ENCODE measurements at places on chromosomes 3 and 15.
A peak's percentile ranks its signal among the peaks of the same experiment; 100 is the strongest.

DNA sequence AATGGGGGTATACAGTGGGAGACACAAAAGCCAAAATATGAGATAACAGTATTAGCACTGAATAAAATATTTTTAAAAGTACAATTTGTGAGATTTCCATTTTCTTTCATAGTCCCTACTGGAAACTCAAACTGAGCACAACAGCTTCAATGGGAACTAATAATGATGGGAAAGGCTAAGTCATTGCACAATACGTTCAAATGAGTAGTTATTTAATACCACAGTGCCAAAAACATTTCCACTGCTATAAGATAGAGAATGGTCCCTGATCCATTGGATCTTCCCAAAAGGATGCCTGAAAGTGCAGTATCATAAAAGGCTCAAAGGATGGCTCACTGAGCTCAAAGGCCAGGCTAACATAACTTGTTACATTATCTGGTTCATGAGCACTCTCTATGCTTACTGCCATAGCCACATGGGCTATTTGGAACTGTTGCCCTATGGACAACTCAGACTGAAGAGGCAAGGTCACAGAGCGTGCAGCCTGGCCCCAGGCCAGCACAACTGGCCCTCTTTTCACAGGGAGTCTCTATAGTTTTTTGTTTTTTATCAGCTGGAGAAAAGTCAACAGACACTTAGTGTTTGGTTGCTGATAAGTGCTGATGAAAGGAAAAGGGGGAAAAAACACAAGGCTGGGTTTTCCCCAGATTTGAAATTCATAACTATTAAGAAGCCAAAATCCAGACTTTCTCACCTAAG is 54.1 kb upstream of the PPIB start:
- no peak for DNase-seq

- DNase-seq = no peak
Measured at GRCh38 chr3:187717572-187717971, 15.2 kb upstream of the RTP2 start.

- DNase-seq = no peak
Measured at GRCh38 chr15:33190539-33190938, 4.0 kb downstream of the FMN1 start.

GRCh38 chr15:70339571-70340493 is 242.1 kb upstream of the TLE3 start:
- no peak for DNase-seq

DNA sequence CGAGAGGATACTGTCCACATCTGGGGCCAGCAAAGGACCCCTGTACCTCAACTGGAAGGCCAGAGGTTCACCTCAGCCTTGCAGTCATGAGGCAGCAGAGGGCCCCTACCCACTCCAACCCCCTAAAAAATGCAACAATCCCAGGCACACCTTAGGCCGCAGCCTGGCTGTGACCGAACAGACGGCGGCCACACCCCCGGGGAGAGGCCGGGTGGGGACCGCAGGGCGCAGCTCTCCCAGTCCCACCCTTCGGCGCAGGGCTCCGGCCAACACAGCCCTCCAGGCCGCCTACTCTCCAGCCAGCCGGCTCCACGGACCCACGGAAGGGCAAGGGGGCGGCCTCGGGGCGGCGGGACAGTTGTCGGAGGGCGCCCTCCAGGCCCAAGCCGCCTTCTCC is 457 bp upstream of the DNAJA4 start:
- DNase-seq = no peak

DNA sequence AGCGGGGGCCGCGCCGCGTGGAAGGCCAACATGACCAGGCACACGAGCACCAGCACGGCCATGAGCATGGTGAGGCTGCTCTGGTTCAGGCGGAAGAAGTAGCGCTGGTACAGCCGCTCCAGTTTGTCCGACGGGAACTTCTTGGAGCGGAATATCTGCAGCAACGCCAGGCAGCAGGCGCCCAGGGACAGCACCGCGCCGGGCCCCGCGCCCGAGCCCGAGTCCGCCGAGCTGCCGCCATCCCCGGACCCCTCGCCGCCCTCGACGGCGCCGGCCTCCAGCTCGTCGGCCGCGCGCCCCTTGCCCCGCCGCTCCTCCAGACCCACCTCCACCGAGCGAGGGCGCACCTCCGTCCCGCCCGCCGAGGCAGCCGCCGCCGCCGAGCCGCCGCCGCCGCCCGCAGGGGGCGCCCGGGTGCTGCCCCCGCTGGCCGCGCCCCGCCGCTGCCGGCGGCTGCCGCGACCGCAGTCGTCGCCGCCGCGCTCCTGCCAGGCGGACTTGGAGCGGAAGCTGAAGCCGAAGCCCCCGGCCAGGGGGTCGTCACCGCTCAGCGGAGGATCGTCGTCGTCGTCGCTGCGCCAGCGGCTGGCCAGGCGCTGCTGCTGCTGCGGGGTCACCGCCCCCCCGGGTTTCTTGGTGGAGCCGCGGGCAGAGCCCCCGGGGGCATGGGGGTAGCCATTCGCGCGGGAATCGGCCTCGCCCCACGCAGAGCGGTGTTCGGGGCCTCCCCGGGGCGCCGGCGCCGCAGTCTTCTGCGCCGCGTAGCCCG is 957 bp downstream of the ADCY5 start:
- DNase-seq = peak; percentile 26

DNA sequence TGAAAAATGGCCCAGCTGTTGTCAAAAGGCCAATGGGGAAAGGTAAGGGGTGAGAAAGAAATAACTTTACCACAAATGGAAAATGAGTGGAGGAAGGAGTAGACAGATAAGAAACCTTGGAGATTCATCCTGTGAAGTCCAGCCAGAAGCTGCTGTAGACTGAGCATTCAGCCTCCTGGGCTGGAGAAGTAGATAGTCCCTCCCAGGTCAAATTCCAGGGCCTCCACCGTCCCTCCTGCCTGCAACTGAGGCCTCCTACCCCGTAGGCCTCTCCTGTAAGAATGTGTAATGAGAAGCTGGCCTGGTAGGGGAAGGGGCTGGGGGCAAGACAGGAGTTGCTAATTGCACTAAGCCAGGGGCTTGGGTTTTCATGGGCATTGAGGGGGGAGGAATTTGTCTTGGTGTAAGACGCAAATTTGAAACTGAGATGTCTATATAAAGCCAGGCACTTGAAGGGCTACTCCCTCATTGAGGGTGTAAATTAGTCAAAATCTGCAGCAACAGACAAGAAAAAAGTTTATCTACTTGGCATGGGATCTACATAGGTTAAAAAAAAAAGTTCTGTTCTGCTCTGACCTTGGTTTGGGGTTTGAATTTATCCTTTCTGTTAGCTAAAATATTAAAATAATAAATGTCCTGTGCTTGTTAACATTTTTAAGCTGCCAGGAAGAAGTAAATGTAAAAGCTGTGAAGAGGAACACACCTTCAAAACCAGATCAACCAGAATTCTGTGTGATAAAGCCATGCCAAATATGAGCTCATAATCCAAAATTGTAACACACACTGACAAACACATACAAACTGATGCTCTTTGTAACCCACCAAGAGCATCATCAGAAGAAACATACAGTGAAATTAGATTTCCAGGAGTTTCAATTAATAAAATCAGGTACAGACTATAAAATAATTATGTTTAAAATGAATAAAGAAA is 1.7 kb upstream of the RBP2 start:
- DNase-seq = no peak

DNA sequence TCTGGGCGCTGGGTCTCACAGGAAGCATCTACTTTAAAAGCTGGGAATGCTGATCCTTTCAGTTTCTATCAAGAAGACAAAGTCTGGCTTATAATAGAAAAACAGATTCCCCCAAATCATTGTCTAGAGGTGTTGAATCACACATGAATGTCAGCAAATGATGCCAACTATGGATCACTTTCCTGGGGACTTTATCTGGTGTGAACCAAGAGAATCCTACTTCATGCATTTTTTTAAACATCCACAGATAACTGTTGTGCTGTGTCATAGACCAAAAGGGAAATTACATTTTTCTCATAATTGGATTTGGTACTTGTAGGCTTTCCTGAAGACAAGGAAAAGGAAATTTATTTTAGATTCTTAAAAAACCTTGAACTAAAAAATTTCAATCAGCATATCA is 132.7 kb downstream of the CD47 start:
- no peak for DNase-seq

DNA sequence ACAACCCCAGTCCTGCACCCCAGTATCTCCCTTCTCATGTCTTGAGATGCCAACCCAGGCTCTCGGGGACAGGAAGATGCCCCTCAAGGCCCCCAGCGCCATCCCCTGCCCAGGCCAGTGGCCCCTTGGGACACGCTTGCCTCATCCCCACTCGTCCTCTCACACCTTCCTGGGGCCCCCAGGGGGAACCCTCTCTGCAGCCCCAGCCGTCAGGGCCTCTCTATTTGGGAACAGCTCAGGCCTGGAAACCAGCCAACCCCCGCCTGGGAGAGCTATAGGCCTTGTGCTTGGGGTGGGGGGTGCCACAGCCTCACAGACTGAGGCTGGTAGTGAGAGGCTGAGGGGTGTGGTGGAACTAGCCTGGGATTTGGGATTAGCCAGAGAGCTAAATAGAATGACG is 7.8 kb downstream of the LINGO1 start:
- DNase-seq = no peak

- no peak for DNase-seq
Measured at GRCh38 chr3:127396473-127396872, 108.6 kb upstream of the PRR20G start.

GRCh38 chr15:72599855-72600464 is 54.5 kb upstream of the GOLGA6B start:
- DNase-seq = peak; percentile 22

DNA sequence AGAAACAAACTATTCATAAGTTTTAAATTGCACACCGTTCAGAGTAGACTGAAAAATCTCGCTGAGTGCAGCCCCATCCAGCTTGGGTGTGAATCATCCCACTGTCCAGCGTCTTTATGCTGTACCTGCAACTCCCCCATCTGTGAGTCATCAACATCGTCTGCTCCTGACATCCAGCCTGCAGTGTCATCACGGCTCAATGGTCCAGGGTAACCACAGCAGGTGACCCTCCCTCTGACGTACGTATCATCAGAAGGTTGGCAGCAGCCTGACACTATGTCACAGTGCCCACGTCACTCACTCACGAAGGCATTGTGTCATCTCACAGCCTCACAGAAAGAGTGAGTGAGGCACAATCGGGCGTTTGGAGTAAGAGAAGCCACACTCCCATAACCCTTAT is 65.2 kb downstream of the TPRA1 start:
- no peak for DNase-seq

- DNase-seq = no peak
Measured at GRCh38 chr3:197674741-197675562, 61.8 kb downstream of the RUBCN start.

DNA sequence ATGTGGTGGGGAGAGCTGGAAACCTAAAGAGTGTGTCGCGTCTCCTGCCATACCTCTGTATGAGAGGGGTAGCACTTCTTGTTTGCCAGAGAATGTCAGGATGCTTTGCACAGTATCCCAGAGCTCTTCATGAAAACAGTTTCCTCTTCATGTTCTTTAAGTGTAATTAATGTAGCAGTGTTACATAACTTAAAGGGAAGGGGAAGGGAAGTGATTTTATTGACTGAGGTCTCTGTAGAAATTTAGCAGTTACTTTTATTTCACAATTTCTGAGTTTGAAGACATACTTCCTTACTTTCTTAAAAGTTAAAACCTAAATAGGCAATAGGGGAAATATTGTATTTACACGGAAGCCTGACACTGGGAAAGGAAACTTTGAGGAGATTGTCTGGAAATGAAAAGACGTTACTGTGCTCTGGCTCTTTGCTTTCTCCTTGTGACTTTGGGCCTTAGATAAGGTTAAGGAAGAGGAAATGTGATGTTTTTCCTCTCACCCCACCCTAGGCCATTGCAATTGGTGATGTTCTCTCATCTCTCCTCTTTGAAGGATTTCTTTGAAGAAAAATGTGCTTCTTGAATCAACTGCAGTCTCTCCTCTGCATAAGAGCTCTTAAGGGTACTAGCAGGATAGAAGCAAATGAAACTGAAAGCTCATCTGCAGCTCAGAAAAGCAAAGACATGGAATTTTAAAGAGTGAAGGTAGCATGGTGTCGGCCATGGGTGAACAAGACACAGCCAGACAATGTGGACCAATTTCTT is 6.0 kb downstream of the NXPE3 start:
- peak; percentile 57 for DNase-seq

GRCh38 chr3:13403847-13404246 is 16.3 kb downstream of the NUP210 start:
- no peak for DNase-seq

DNA sequence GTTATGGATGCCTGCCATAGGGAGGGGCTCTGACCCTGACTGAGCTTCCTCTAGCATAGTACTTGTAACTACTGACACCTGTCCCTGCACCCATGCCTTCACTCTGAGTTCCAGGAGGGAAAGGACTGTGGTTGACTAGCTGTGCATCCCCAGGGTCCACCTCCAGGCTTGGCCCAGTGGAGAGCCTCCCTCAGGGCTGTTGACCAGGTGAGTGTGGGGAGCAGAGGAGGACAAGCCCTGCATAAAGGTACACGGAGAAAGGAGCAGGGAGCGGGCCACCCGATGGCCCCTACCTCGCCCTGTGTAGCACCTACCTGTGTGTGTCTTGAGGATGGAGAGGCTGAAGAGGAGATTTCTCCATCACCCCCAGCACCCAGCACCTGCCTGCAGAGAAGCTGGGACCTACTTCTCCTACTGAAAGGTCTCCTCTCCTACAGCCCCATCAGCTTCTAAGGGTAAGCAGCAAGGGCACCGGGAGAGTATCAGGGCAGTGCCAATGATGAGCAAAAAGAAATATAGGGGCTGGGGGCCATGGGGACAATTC is 6.7 kb upstream of the LTF start:
- no peak for DNase-seq

- no peak for DNase-seq
Measured at GRCh38 chr3:166836836-166837235, 543.3 kb downstream of the ZBBX start.

DNA sequence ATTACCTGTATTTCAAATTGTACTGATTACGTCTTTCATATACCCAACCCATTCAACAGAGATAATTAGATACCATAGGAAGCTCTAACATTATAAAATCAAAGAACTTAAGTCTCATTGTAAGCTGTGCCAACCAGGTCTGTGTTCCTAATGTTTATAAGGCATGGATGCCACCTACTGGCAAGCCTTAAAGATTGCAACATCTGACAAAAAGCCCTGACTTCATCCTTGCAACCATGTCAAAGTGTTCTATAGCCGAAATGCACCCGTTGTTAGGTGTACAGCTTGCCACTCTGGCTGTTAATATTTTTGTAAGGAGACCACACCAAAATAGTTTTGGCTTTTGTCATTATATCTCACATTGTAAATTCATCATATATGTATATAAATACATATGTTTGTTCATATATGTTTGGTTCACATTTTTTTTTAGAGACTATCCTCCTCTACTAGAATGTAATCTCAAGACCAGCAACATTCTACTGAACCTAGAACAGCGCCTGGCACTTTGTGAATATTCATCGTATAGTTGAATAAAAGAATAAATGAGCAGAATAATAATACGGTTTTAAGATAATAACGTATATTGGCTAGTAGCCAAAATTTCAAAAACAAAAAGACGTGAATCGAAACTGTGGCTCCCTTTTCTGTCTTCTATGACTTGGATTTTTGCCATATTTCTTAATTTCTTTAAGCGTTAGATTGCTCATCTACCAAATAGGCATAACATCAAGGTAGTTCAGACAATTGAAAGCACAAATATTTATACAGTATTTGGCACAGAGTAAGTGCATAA is 258.1 kb downstream of the TBL1XR1 start:
- peak; percentile 35 for DNase-seq
